ENCODE measurements at places on chromosomes 4 and X.

- DNase-seq: no peak
Observed at GRCh38 chr4:40305328-40306170, 29.6 kb upstream of the CHRNA9 start.

GRCh38 chrX:149630681-149631233 is 835 bp downstream of the TMEM185A start:
- no peak for DNase-seq

DNA sequence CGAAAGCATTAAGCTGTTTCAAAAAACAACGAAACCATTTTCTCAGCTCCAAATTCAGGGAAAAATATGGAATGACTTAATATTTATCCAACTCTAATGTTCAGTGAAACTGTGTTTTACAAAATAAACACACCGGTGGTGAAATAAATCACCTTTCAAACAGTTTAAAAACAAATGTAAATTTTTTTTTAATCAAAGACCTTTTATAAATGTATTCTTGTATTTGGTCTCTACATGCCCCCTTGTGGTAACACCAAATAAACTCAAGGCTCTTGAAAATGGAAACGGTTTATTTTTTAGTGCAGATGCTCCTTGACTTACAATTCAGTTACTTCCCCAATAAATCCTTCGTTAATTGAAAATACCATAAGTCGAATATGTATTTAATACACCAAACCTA is 45.8 kb upstream of the ITM2A start:
- no peak for DNase-seq

DNA sequence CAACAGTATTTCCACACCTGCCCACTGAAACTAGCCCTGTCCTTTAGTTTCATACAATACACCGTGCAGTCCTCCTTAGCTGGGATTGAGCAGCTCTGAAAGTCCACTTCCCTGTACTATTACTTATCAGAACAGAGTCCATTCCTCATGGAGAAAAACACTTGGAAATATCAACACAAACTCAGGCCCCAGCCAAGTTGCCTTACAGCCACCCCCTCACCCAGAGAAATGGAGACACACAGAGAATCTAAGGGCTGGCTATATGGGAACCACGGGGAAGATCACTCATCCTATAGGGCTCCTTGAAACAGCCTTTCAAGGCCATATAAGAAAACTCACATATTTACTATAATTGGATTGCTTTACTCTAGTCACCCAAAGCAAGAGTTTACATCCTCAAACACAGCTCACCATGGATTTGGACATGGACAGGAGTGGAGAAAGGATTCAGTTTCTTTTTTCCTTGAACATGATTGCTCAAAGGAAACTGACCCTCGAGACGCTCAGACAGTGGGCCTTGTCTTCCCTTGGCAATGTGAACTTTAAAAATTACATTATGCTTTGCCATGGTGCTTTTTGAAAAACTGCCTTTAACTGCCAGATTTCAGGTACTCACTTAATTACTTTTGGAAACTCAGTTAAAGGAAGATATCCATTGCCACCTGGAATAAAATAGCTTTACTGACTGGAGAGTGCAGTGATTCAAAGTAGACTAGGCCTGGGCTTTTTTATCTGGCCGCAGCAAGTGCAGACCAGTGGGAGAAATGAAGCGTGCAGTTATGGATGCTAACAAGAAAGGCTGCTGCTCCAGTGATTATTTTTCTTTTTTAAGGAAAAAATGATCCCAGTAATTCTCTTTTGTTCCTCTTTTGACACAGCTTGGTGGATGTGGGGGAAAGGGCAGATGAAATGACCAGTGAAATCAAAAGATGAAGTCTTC is 1.6 kb downstream of the SCARB2 start:
- DNase-seq: no peak

GRCh38 chr4:181264893-181265292 is 978.3 kb upstream of the TENM3 start:
- no peak for DNase-seq

- DNase-seq: peak; percentile 10
Observed at GRCh38 chr4:48490680-48491513, 845 bp downstream of the ZAR1 start.

- no peak for DNase-seq
Observed at GRCh38 chrX:1681439-1681838, 66.6 kb downstream of the ASMT start.

DNA sequence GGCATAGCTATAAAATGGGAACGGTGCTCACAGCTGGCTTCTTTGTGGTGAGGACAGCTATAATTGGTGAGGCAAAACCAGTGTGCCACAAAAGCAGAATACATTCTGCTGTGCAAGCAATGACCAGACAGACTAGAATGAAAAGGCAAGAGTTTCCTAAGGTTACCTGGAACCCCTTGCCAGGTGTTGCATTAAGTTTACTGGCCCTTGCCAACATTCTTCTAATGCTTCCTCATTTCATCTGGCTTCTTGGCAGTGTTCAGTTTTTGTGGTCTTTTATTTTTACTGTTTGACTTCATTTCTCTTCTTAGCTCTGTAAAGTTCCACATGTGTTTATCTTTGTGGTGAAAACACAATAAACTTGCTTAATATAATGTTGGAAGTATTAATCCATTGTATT is 131.4 kb downstream of the PTTG2 start:
- DNase-seq: no peak

- no peak for DNase-seq
Observed at GRCh38 chr4:142595222-142595871, 250.8 kb downstream of the INPP4B start.

- no peak for DNase-seq
Observed at GRCh38 chrX:41921492-41922430, 1.6 kb downstream of the CASK start.

DNA sequence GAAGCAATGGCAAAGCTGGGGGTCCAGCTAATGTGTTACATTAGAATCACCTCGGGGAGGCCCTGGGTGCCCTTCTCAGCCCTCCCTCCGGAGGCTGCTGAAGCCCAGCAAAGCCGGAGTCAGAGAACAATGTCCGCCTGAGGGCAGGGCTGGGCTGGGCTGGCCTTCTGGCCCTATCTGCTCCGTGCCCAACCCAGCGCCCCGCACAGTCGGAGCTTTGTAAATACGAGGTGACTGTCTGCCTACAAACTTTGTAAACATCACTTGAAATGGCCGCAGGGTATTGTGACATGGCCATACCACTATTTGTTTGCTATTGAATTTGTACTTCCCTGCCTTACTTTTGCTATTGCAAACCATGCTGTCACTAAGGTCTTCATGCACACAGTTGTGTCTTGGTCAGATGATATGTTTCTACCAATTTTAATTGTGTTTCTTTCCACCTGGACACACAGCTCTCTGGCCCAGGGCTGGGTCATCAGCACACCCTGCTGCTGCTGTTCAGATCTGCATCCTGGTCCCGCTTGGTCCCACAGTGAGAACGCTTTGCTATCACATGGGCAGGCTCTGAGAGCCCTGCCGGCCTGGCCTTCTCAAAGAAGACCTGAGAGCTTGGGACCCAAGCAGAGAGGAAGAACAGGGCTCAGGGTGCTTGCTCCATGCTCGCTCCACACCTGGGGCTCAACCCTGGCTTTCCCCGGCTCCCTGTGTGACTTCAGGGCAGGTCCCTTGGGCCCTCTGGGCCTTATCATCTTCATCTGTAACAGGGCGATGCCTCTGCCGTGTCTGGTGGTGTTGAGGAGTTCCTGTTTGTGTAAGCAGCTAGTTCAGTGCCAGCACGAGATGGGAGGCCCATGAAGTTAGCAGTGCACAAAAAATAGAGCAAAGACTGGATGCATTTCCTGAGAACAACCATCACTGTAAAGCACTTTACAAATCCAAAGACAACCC is 2.3 kb downstream of the S100P start:
- peak; percentile 16 for DNase-seq

GRCh38 chr4:109990261-109991257 is 77.9 kb downstream of the EGF start:
- DNase-seq: no peak

DNA sequence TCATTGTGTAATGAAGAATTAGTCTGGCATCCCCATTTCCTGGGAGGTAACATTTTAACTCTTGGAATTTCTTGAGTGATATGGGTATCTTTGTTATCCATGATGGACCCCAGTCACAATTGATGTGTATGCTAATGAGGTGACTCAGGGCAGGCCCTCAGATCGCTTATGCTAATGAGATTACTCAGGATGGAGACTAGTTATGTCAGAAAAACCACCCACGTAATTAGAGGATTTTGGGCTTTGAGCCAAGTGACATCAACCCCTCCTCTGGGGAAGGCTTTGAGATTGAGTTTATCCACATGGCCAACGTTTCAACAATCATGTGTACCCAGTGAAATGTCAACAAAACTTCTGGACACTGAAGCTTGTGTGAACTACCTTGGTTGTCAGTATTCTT is 772.7 kb downstream of the STPG2 start:
- no peak for DNase-seq

DNA sequence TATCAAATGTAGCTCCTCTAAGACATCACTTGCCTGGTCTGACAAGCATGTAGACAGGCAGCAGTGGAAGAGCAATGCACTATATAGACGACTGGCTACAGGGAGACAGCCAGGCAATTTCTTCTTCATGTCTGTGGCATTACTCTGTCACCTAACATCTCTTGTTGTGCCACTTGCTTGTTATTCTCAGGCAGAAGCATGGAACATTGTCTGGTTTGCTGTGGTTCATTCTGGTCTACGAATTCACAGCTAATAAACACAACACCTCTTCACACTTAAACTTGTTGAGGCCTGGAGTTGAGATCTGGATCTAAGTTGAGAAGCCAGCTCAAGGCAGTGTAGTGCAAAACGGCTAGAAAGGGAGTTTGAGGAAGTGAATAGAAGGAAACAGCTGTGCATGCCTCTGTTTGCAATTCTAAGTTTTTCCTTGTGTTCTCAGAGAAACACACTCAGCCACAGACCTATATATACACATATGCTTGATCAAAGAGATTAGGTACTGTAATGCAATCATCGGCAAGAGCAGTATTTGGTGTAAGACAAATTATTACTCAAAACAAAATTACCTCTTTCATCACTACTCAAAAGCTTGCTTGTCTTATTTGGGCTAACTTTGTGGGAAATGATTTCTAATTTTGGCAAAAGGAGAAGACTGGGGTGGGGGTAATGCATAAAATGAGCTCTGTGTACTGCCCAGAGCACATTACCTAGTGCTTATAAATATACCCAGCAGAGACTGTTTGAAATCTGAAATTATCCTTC is 243.8 kb downstream of the PPP3CA start:
- DNase-seq: no peak

GRCh38 chr4:41446981-41447725 is 90.8 kb upstream of the LIMCH1 start:
- no peak for DNase-seq

GRCh38 chrX:9677098-9677739 is 88.4 kb downstream of the GPR143 start:
- DNase-seq: no peak

- DNase-seq: no peak
Observed at GRCh38 chrX:149473092-149473491, 32.0 kb downstream of the IDS start.

DNA sequence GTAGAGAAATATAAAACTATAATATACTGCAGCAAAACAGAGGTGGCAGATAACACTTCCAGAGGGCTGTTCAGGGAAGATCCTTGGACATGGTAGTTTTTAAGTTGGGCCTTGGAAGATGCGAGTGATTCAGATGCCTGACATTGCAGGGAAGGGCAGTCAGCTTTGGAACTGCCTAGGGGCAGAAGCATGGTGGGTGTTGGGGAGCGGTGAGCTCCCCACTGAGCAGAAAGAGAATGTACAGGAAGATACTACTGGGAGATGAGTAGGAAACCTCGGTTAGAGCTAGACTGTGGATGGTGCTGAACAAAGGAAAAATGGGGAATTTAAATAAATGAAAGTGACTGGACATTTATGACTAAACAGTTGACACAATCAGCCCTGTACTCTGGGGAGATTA is 24.9 kb upstream of the SEC24B start:
- no peak for DNase-seq

- no peak for DNase-seq
Observed at GRCh38 chr4:18318682-18319388, 297.3 kb upstream of the LCORL start.

GRCh38 chr4:121140716-121141460 is 23.2 kb downstream of the TNIP3 start:
- no peak for DNase-seq

GRCh38 chr4:3418029-3418762 is 23.6 kb upstream of the HGFAC start:
- DNase-seq: no peak

DNA sequence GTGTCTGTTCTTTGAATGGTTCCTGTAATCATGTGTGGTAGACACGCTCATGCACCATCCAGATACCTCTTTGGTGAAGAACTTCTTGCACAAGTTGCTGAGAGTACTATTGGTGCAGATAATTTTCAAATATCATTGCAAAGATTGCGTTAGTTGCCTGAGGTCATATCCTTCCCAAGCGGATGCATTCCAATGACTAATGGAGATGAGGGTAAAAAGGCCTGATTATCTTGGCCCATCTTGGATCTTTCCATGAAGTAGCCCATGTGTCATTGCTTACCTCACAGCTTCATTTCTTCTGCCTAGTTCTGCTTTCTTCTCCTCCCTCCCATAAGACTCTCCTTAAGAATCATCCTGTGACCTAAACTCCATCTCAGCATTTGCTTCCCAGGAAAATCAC is 384.9 kb upstream of the CNKSR2 start:
- DNase-seq: no peak
